ENCODE measurements at places on chromosomes 7 and 10. TPM values are rescaled to one million over a fixed set of nuclear protein-coding genes. Genes with fewer than 3 reads are reported as not detected.

- no peak for DNase-seq
These were observed 81.8 kb downstream of the SGMS1 start for GRCh38 chr10:50541921-50542320.

DNA sequence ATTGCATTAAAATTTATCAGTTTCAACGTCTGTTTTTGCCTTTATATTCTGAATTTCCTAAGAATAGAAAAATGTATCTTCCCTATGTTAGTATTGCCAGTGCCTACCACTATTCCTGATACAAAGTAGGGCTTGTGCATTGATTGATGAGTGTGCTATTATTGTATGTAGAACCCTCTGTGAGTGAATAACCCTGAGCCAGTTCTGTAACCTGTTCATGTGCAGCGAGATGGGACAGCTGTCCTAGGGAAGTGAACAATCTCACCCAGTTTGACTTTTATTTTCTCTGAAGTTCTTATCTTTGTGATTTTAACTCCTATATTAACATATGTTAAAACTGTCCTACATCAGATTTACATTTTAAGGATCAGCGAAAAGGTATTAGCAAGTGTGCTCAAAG is 178.4 kb upstream of the ADO start:
- no peak for DNase-seq

The BTBD16 gene
- total RNA-seq: not detected

The SFTPD gene
- not detected for total RNA-seq

The SEMA4G gene
- total RNA-seq: 1.2 TPM

- DNase-seq: no peak
These were observed 245.2 kb downstream of the DOCK4 start for GRCh38 chr7:111960984-111961383.

DNA sequence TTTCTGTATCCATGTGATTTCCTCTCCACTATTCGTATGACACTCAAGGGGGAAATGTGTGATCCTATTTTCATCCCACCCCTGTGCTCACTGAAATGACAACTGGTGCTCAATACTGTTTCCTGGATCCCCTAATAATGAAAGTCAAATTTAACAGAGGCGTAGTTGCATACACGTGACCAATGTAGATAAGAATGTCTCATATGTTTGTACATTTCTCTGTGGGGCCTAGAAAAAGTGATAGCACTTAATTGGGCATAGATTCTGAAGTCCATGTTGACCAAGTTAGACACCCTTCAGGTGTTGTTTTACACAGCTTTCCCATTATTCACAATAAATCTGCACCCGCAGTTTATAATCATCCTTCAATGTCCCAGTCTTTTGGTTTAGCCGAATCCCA is 59.1 kb downstream of the JAZF1 start:
- no peak for DNase-seq

DNA sequence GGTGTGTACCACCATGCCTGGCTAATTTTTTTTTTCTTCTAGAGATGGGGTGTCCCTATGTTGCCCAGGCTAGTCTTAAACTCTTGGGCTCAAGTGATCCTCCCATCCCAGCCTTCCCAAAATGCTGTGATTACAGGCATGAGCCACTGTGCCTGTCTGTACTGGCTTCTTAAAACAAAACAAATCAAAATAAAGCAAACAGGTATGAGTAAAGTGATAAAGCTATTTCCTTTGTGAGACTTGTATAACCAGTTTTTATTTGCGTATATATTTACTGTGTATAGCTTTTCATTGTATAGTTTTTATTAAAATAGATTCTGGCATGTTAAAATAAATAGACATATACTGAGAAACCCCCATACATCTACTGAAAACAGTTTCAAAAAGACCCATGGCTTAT is 14.3 kb downstream of the LCOR start:
- DNase-seq: no peak

The ATOH7 gene
- total RNA-seq: not detected

- peak; percentile 55 for DNase-seq
These were observed 593 bp upstream of the CUX1 start for GRCh38 chr7:101816595-101817470.

- no peak for DNase-seq
These were observed 222.2 kb downstream of the ADRA2A start for GRCh38 chr10:111299037-111299436.

The CYREN gene
- total RNA-seq: 39.6 TPM

DNA sequence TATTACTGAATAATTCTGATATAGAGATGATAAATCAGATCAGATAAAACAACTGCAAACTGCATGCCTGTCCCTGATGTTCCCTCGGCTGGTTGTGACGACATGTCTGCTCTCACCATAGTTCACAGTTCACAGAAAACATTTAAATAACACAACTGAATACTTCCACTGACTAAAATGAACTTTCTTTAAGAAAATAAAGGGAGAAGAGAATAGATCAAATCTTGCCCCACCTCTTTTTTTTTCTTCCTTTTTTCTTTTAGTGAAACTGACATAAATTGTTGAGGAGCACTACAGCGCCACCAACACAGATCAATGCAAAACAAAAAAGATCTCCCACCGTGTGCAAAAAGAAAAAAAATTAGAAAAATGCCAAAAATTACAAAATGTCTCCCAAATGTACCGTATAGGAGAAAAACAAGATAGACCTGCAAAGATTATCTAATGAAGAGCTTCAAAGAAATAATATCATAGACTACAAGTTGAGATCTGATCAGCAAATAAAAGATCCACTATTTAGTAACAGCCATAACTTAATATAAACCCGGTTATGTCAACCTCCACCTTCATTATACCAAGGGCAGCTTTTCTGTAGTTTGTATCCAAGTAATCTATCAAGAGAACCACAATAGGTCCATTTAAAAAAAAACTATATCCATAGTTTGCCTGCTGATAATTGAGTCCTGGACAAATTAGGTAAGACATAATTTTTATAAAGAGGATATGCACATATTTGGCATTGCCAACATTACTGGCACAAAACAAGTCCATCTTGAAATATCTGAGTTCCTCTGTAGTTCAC is 30.7 kb upstream of the EPC1 start:
- DNase-seq: no peak

The MYH16 gene
- total RNA-seq: not detected

GRCh38 chr10:78225594-78225993 is 191.9 kb downstream of the RPS24 start:
- DNase-seq: no peak

The PKD2L1 gene
- not detected for total RNA-seq

The AOC1 gene
- not detected for total RNA-seq

- DNase-seq: no peak
These were observed 1.0 kb upstream of the SPAG6 start for GRCh38 chr10:22344249-22344648.

GRCh38 chr10:123522702-123523312 is 143.3 kb upstream of the GPR26 start:
- no peak for DNase-seq

The UNCX gene
- total RNA-seq: not detected

DNA sequence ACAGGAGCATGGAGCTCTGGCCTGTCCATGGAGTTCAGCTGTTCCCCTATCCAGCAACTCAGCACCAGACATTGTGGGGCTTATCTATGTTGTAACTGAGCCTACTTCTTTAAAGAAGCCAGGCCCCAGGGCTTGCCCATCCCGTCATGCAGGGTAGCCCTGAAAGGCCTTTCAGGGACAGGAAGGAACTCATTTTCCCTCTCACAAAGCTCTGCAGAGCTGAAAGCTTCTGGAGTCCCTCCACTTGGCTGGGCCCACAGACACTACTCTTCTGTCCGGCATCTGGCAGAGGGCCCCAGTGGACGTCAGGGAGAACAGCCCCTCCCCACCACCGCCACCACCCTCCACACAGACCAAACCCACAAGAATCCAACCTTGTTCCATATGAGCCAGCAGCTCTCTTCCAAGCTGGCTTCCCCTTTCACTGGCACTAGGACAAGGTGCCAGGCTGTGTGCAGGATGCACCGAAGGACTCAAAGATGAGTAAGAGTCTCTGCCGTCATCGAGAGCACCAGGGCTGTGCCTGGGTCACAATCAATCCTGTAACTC is 33.1 kb downstream of the DENND2A start:
- DNase-seq: no peak

DNA sequence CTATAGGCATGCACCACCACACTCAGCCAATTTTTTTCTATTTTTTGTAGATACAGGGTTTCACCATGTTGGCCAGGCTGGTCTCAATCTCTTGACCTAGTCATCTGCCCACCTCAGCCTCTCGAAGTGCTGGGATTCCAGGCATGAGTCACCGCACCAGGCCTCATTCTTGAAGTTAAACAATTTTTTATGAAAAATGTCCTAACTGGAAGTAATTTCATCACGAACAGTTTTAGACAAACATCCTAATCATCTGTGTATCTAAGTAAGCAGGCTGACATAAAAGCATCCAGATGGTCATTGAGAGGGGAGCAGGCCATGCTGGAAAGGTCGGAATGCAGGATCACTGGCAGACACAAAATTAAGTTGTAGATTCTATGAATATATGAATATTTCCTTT is 269.1 kb downstream of the ZMYND11 start:
- DNase-seq: no peak

GRCh38 chr7:111835066-111835465 is 272.8 kb upstream of the IMMP2L start:
- DNase-seq: no peak

The COX15 gene
- 46.0 TPM for total RNA-seq

- no peak for DNase-seq
These were observed 1074.4 kb downstream of the TYW1 start for GRCh38 chr7:68070992-68071391.

The GLCCI1 gene
- 30.0 TPM for total RNA-seq

The TBL2 gene
- total RNA-seq: 25.0 TPM

- no peak for DNase-seq
These were observed 57.4 kb upstream of the ACBD5 start for GRCh38 chr10:27297844-27298521.

The GIMAP4 gene
- 285 TPM for total RNA-seq

DNA sequence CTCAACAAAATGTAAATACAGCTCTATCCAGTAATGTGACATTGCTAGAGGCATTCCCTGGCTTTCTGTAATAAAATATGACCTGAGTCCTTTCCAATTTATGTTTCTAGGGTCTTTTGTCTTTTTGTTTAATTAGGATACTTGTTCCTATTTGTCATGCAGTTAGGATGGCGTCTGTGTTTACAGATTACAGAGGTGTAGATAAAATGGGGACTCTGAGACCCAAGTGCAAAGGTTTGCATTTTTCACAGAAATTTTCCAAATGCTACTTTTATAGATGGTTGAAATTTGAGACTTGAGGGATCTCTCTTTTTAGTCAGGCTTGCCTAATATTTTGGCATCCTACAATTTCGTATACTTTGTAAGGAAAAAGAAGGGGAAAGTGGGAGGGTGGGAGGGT is 332.4 kb downstream of the PTEN start:
- no peak for DNase-seq

DNA sequence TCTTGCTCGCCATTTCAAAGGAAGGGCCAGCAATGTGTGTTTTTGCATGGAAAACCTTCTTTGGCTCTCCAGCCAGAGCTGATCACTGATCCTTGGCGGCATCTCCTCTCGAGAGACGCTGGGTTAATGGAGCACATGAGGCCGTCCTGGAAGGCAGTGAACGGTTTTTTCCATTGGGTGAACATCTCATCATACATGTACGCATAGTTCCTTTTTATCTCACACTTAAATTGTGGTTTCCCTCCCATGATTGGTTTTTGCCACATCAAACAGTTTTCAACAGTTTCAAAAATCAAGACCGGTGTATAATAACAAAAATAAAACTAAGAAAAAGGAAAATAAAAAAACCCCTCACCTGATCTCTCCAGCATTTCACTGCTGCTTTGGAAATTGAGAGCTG is 276.4 kb downstream of the TCF7L2 start:
- no peak for DNase-seq

GRCh38 chr10:86830043-86830591 is 73.7 kb downstream of the BMPR1A start:
- no peak for DNase-seq

- no peak for DNase-seq
These were observed 818 bp upstream of the SUPV3L1 start for GRCh38 chr10:69179089-69179742.

- no peak for DNase-seq
These were observed 23.6 kb downstream of the GDI2 start for GRCh38 chr10:5789626-5790025.
